ENCODE measurements at places on chromosomes 7 and 10. TPM values are rescaled to one million over a fixed set of nuclear protein-coding genes. Genes with fewer than 3 reads are reported as not detected.

Gene SPDYE16
- not detected for total RNA-seq

Gene BICC1
- total RNA-seq: 1.7 TPM

Gene PRKCQ
- total RNA-seq: 0.33 TPM

Gene CUZD1
- 0.99 TPM for total RNA-seq

Gene ELMO1
- 33.7 TPM for total RNA-seq

Gene HOXA11
- total RNA-seq: not detected

Gene PILRB
- 10.8 TPM for total RNA-seq

Gene NEBL
- 0.71 TPM for total RNA-seq

Gene CYP3A7
- not detected for total RNA-seq

Gene GPR15LG
- total RNA-seq: not detected

Gene COL1A2
- total RNA-seq: 19.1 TPM

Gene C7orf57
- total RNA-seq: 0.11 TPM

Gene CHST3
- total RNA-seq: 12.9 TPM

Gene ARL3
- 6.4 TPM for total RNA-seq

Gene GJD4
- total RNA-seq: not detected

Gene EGFR
- total RNA-seq: 3.6 TPM

Gene ZNF488
- total RNA-seq: not detected
